ENCODE measurements at places on chromosomes 6 and 20. TPM values are rescaled to one million over a fixed set of nuclear protein-coding genes. Genes with fewer than 3 reads are reported as not detected.

GRCh38 chr6:71342772-71343171, 54.2 kb downstream of the OGFRL1 start:
- H3K27ac ChIP-seq: no peak overlapping the region
- no peaks in the 10 kb centered on the region for H3K27me3 ChIP-seq
- no peak overlapping the region for H3K4me3 ChIP-seq
- peaks cover 6% of the 10 kb centered on the region for H3K4me1 ChIP-seq

- H3K27ac ChIP-seq: no peak overlapping the region
- no peaks in the 10 kb centered on the region for H3K4me1 ChIP-seq
- H3K36me3 ChIP-seq: no peaks in the 10 kb centered on the region
- H3K27me3 ChIP-seq: no peaks in the 10 kb centered on the region
- H3K4me3 ChIP-seq: no peak overlapping the region
Observed at GRCh38 chr6:166442131-166442685, 59.5 kb upstream of the MPC1 start.

GRCh38 chr6:93784794-93785693, 365.7 kb upstream of the EPHA7 start:
- H3K4me3 ChIP-seq: peak overlapping the region; percentile 20
- no peaks in the 10 kb centered on the region for H3K36me3 ChIP-seq
- H3K4me1 ChIP-seq: no peaks in the 10 kb centered on the region
- no peaks in the 10 kb centered on the region for H3K27me3 ChIP-seq
- DNase-seq: peak; percentile 8

The OOEP gene
- not detected for total RNA-seq

The ECT2L gene
- 0.06 TPM for total RNA-seq

The IL17F gene
- not detected for total RNA-seq

Data from adrenal gland (tissue), 19 donors.